Breast epithelium (tissue), 4 donors: ENCODE measurements at places on chromosomes 16 and 17. TPM values are rescaled to one million over a fixed set of nuclear protein-coding genes. Genes with fewer than 3 reads are reported as not detected.

The KCNH6 gene
- not detected for total RNA-seq

The KLHL10 gene
- not detected for total RNA-seq

The DHRS7C gene
- total RNA-seq, result not detected

DNA sequence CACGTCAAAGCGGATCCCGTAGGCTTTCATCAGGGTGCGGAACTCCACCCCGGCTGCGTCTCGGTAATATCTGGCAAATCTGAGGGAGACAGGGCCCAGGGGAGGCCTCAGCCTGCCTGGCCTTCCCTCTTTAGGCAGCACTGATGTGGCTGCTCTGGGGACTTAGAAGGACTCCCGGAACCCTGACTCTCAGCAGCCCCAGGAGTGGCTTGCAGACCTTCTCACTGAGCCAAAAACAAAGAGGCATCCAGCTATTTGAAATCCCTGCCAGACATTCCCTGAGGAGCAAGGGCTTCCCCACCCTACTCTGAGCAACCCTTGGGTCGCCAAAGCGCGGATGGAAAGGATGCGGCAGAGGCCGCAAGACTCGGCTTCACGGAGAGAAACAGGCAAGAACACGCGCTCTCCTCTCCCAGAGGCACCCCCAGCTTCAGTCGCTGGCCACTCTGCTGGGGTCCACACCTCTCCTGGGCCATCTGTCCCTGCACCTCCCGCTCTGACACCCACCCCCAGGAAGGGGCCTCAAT is 7.9 kb downstream of the P2RX5 start:
- no peaks in the 10 kb centered on the region for H3K27me3 ChIP-seq
- no peaks in the 10 kb centered on the region for H3K4me1 ChIP-seq
- no peak for DNase-seq
- H3K27ac ChIP-seq, result no peak overlapping the region
- H3K36me3 ChIP-seq, result no peaks in the 10 kb centered on the region
